Stimulated activated effector memory CD8-positive, alpha-beta T cell treated with anti-CD3 and anti-CD28 coated beads, Interleukin-12 subunit alpha, Interleukin-12 subunit beta, amount 100 ng/mL, for 72 hours (primary cell): ENCODE measurements at places on chromosomes 16 and 17.

- no peak for DNase-seq
Observed at GRCh38 chr17:6668219-6668618, 16.7 kb downstream of the C17orf100 start.

DNA sequence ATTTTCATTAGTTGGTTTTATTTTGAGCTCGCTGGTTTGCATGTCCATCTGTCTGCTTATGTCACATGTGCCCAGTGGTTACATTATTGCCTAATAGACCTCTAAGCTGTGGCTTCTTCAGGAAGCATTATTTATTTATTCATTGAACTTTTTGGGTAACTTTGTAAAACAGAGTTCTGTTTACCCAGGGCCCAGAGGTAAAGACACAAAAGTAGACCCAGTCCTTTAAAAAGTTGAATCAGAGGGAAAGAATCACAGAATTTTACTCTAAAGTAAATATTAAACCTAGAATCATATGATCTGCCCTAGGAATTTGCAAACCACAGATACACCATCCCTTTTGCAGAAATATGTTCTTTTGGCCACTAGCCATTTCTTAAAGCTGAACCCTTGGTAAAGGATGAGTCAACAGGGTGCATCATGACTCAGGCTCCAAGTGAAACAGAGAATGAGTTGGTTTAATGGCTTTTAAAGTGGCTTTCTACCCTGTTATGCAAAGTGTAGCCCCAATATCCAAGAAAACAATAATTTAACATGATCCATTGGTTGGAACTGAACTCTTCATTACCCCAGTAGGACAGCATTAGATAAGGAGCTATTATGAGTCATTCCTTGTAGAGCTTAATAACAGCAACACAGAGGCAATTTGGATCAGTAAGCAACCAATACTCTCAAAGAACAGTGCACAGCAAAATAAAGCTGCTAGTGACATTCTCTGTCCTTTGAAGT, 236.3 kb downstream of the KCNJ2 start:
- DNase-seq: no peak

DNA sequence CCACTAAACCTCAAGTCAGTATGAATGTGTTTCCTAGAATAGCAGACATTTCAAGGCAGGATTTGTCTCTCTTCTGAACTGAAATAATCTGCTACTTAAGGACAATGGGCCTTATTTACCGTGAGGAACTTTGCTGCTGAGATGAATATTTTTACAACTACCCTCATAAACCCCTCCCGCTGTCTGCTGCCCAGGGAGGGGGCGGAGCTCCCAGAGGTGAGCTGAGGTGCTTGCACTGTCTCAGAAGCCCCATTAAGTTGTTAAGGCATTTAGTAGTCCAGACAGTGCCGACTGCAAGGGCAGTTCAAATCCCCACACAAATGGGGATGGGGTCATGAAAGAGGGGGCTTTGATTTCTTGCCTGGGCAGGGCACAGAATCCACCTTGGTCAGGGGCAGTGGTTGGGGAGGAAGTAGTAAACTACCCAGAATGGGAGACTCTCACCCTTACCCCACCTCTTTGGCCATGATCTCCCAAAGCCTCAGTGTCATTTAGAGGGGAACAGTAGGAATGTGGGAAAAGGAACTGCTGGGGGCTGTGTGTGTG, 19.2 kb downstream of the HNF1B start:
- DNase-seq: no peak

GRCh38 chr17:69447726-69448125, 33.2 kb downstream of the MAP2K6 start:
- no peak for DNase-seq

GRCh38 chr17:78947235-78948149, 22.3 kb upstream of the TIMP2 start:
- no peak for DNase-seq

- DNase-seq: no peak
Observed at GRCh38 chr17:79495665-79496064, 115.2 kb downstream of the RBFOX3 start.

- no peak for DNase-seq
Observed at GRCh38 chr16:55754056-55754455, 78.8 kb downstream of the CES1 start.

DNA sequence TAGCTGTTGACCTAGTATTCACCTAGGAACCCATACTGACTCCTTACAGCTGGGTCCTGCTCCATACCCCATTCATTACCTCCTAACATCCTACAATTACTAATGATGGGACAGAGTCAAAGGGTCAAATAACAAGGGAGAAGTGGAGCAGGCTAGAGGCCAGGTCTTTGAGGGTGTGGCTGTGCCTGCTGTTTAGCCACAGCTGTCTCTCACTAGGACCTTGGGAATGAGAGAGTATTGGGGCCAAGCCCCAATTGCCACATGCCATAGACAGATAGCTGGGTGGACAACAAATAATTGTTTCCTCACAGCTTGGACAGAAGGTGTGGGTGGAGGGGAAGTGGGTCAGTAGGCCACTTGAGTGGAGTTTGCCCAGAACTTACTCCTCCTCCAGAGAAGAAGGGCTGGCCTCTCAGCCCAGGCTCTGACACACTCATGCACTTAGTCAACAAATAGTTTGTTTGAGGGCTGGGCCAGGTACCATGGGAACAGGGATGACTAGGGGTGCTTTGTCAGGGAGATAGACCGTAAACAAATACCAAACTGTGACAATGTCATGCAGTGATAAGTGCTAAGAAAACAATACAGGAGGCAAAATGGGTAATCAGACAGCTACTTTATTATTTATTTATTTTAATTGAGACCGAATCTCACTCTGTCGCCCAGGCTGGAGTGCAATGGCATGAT, 10.2 kb upstream of the CENPT start:
- DNase-seq: no peak

DNA sequence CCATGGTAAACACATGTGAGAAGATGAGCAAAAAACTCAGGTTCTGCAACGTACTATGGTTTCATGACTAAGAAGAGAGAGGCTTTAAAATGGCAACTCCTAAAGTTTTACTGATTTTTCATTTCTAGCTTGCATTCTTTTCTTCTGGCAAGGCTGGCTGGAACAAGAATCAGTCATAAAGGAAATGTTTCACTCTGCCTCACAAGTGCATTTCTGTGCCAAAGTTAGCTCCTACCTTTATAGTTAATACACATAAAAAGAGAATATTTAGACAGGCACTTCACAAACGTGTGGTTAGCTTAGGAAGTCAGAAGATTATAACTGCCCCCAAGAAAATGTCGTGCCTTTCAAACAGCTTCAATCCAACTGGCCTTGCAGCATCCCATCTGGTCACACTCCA, 417.1 kb upstream of the CDH11 start:
- DNase-seq: no peak

- DNase-seq: no peak
Observed at GRCh38 chr16:10386517-10387100, 748 bp downstream of the ATF7IP2 start.

DNA sequence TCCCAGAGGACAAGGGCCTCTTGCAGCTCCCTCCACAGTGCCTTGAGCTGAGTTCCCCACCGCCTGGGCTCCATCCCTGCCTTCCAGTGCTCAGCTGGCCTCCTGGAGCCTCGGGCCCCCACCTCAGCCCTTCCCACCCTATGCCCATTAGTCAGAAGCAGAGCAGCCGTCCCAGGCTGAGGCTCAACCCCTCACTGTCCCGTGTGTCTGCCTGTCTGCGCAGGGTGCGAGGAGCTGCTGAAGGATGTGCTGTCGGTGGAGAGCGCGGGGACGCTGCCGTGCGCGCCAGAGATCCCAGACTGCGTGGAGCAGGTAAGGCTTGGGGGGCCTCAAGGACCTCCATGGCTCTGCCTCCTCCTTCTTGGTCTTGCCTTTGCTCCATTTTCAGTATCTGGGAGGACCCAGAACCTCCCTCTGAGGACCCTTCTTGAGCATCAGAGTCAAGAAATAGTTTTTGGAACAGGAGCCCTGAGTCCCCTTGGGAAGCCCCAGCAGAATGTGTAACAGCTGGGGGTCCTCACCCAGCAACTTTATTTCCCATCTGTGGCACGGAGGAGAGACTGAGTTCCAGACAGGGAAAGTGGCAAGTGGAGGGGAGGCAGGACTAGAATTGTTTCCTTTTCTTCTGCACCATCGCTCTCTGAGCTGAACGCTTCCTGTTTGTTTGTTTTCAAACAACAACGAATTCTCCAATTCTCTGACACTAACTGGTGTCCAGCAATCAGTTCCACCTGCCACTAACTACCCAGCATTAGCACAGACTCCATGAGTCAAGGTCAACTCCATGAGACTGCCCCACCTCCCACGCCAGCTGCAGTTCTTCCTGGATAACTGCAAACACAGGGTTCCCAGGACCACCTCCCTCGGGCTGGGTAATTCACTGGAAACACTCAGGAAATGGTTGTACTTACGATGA, 42.6 kb downstream of the RAB11FIP4 start:
- no peak for DNase-seq

- DNase-seq: no peak
Observed at GRCh38 chr17:80710714-80711302, 166.2 kb downstream of the RPTOR start.

- DNase-seq: no peak
Observed at GRCh38 chr16:84043486-84044117, 1.0 kb upstream of the SLC38A8 start.

DNA sequence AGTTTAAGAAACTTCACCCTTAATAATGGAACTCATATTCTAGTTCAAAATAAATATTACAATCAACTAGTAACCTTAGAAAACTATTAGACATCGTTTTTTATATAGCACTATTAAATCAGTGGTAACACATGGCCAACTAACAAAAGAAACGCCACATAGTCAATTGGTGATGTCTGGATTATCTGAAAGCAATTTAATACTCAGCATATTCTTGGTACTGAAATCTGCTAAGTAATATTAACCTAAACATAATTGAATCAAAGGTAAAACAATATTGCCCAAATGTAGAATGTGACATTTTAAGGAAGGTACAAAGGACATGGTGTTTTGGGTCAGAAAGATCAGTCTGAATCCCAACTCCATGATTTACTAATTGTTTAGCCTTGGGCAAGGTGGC, 11.1 kb upstream of the RSL1D1 start:
- no peak for DNase-seq

GRCh38 chr16:30949650-30950515, 1.0 kb downstream of the ORAI3 start:
- DNase-seq: peak; percentile 24

GRCh38 chr17:80109066-80109660, 7.8 kb downstream of the GAA start:
- no peak for DNase-seq

DNA sequence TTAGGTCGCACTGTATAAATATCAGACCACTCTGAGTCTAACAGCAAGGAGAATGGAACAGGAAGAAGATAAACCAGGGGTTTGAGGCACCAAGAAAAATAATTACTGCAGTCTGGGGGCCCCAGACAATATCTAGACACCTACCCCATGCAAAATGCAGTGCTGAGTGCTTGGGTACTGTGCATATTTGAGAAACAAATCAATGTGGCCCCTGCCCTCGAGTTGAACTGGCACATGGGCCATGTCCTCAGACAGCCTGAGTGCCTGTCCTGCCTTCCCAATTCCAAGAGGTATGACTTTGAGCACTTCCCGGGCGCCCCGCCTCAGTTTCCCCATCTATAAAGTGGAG, 6.2 kb upstream of the CIITA start:
- DNase-seq: no peak

DNA sequence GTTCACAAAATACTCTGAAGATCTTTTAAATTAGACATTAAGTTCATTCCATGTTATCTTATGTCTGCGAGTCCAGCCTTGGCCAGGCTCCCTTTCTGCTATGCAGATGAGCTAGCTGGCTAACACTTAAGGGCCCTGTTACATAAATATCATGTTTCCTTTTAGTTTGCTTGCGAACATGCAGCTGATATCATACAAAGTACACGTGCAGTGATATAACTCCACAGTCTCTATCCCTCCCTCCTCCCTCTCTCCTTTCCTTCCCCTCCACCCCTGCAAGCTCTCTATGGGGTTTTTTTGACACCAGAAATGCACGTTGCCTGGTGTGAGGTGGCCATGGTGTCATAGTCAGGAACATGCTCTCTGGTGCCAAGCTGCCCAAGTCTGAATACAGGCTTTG, 46.1 kb downstream of the ARHGAP17 start:
- no peak for DNase-seq

DNA sequence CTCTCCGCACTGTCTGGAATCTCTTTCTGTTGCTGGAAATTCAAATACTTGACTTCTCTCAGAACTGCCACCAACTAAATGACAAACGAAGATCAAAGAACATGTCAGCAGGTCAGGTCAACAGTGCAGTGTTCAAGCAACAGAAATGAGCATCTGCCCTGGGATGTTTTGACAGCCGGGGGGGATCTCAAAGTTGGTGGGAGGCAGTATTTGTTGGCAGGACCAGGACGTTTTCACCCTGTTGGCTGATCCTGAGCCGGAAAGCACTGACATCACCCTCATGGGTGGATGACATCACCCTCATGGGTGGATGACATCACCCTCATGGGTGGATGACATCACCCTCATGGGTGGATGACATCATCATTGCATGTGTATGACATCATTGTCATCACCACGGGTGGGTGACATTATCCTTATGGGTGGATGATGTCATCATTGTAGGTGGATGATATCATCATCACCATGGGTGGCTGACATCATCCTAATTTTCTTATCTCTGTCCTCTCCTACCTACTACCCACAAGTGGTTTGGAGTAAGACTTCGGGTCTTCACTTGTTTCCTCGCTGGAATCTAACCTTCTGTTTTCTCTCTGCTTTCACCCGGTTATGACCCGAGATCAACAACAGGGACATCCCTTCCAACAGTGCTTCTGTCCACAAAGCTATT, 18.9 kb downstream of the DNAH17 start:
- peak; percentile 56 for DNase-seq

DNA sequence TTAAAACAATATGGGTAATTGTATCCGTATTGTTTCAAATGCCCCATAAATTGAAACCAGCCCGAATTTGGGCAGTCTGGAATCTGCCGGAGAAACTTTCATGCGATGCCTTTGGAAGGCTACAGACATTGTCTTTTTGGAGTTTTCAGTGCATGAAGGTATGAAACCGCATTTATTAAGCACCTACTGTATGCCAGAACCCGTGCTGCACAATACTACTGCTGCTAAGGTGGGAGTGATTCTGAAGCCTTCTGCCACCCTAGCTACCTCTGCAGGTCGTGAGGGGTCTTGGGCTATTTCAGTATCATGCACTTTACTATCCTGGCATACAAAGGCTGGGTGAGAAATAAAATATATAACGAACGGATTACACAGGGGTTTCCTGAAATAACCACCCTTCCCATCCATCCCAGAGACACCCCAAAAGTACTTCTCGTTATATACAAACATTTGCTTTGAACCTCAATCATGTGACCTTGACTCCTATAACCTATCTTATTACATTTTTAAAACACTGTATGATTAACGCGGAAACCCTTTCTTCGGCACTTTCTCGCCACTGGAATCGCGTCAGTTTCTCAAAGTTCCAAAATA, 1.0 kb upstream of the MSI2 start:
- DNase-seq: no peak
